SK-MEL-5 (cell line): ENCODE measurements at places on chromosomes 12 and 14. TPM values are rescaled to one million over a fixed set of nuclear protein-coding genes. Genes with fewer than 3 reads are reported as not detected.

DNA sequence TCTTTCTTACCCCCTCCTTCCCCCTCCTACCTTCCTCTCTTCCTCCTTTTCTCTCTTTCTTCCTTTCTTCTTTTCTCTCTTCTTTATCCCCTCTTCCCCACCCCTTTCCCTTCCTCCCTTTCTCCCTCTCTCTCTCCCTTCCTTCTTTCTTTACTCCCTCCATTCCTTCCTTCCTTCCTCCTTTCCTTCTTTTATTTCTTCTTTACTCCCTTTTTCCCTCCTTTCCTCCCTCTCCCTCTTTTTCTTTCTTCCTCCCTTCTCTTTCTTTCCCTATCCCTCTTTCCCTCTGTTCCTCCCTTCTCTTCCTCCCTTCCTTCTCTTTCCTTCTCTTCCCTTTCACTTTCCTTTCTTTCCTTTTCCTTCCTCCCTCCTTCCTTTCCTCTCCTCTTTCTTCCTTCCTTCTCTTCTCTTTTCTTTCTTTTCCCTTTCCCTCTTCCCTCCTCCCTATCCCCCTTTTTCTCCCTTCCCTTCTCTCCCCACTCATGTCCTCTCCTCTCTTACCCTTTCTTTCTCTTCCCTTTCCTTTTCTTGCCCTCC, 302.3 kb upstream of the TBX3 start:
- DNase-seq: no peak

DNA sequence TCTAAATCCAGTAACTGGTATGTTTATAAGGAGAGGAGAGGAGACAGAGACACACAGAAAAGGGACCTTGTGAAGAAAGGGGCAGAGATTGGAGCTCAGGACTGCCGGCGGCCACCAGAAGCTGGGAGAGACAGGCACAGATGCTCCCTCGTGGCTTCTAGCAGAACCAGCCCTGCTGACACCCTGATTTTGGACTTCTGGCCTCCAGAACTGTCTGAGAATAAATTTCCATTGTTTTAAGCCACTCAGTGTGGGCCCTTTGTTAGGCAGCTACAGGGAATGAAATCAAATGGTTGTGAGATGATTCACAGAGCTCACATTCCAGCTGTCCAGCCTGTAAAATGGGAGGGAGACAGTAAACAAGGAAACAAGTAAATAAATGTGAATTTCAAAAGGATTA, 47.6 kb downstream of the TMEM132C start:
- DNase-seq: no peak

DNA sequence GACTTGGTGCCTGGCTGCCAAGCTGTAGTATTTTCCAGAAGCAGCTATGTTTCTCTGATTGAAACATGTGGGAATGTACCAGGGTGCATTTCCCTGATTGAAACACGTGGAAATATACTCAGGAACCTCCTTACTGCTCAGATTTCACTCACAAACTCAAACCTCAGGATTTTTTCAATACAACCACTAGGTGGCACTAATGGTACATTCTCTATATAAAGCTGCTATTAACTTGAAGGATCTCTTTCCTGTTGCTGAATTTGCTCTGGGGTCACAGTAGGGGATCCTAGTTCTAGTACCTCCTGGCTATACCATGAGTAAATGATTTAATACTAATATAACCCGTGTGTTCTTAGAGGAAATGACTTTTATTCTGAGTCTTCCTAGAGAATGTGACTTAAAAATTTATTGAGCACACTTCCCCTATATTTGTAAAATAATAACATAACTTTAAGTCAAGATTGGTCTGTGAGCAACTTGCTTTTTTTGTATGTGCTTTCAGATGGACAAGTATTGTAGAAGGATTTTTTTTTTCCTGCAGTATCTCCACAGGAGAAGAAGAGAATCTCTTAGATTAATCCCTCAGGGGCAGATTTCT, 173.8 kb upstream of the MIS18BP1 start:
- peak; percentile 77 for DNase-seq

DNA sequence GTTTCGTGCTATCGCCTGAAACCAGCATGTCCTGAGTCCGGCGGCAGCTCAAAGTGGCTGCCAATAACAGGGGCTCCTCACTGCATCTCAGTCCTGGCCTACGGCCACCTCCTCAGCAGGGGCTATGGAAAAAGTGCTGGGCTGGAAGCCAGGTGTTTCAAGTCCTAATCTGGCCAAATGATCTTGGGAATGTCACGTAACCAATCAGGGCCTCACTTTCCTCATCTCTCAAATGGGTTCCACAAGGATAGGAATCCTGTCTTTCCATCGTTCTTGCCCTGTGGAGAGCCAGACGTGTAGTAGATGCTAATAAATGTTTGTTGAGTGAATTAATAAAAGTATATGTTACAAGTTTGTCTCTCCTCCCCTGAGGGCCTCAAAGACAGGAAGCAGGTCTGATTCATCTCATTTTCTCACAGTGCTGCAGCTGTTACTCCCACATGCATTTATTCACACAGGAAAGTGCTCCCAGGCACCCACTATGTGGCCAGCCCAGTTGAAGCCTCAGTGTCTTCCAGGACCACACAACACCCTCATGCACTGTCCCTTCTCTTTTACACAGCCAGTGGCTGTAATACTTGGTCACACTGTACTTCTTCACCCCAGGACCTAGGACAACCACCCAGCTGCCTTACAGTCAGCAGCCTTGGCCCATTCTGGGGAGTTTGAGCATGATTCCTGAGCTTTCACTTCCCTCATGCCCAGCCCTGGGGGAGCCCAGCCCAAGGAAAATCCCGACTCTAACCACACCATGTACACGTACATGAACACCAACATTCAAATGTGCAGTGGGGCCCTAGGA, 5.0 kb downstream of the CMKLR1 start:
- no peak for DNase-seq

Gene AQP2
- total RNA-seq: not detected in 2 replicates

DNA sequence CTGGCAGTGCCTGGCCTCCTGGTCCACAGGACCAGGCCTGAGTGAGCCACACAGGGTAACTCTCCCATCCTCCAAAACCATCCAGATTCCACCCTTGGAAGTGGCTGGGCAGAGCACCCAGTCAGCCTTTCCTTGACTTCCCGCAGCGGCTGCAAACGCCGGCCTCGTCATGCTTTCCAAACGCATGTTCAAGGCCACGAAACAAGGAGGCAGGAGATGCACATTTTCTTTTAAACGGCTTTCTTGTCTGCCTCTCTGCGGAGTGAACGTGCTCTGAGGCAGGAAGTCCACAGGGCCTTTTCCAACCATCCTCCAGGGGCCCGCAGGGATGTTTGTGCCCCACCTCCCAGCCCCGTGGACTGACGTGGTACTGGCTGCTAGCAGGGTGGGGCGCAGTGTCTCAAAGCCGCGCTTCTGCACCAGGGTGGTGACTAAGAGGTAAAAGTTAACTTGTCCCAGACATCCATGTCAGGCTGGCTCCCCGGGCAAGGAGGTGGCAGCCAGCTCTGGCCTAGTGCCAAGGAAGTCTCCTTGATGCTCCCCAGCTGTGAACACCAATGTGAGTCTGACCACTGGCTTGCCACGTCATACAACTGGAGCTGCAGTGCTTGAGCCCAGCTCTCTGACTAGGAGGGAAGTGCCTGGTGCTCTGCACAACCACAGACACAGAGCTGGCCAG, 45.0 kb downstream of the KCNA5 start:
- DNase-seq: no peak

Gene C12orf54
- not detected in 2 replicates for total RNA-seq

GRCh38 chr12:128323145-128323920, 56.4 kb downstream of the TMEM132C start:
- DNase-seq: no peak

Gene ENDOU
- not detected in 2 replicates for total RNA-seq

DNA sequence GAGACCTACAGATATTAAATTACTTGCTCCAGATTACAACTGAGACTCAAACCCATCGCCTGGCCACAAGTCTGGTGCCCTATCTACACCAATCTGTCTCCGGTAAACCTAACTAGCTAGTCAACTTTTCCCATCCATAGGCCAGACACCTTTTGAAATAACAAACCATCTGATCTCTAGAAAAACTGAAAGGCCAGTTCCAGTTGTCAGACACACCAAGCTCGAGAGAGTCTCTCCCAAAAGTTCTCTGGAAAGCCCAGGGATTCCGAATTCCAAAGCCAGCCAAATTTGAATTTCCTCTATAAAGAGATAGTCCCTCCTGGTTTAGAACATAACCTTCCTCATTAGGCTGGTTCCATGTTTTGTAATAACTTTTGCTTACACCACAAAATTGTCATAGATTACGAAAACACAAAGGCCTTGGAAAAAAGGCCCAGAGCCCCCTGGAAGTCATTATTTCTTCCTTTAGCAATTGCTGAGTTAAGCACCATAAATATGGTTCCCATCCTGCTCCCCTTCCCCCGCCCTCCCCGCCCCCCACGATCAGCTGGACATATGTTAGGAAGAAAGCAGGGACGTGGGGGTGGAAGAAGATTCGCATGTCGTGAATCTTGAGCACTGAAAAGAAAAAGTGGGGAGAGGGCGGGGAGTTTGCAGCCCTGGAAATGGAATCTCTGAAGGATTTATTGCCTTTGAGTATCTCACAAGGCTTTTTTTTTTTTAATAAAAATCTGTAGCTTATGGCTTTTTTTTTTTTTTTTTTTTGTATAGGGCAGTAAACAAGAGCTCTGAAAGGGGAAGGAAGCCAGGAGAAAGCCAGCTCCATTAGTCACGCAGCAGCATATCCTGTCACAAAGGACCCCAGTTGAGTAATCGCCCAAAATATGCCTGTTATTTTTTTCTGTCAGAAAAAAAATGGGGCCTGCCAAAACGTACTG, 110.4 kb downstream of the ZFP36L1 start:
- peak; percentile 22 for DNase-seq

DNA sequence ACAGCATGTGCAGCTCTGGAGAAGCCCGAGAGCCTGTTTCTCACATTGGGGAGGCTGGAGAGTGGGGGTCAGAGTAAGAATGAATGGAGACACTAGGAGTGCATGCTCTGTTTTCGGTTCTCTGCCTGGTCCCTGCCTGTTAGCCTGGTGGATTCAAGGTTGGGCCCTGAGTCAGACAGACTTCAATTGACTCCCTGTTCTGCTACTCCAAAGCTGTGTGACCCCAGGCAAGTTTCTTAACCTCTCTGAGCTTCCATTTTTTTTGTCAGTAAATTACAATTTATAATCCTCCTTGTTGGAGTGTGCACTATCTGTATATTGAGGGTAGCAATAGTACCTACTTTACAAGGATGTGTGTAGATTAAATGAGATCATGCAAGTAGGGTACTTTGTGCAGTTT, 102.6 kb upstream of the ESRRB start:
- no peak for DNase-seq

- DNase-seq: no peak
Measured at GRCh38 chr12:108419949-108420348, 80.8 kb upstream of the CMKLR1 start.

GRCh38 chr12:130849561-130850417, 10.7 kb upstream of the STX2 start:
- DNase-seq: no peak

- no peak for DNase-seq
Measured at GRCh38 chr12:121769831-121770301, 23.6 kb downstream of the RHOF start.

GRCh38 chr12:65968359-65968758, 144.1 kb downstream of the HMGA2 start:
- DNase-seq: no peak

- DNase-seq: peak; percentile 97
Measured at GRCh38 chr12:55996715-55997534, at the start of gene SUOX. Gene SUOX (plus strand): TSS chr12:55997276. CDS start chr12:56002222, 4,946 bp downstream.

Gene TSPAN19
- 0.48 and 0.69 TPM in 2 replicates for total RNA-seq

DNA sequence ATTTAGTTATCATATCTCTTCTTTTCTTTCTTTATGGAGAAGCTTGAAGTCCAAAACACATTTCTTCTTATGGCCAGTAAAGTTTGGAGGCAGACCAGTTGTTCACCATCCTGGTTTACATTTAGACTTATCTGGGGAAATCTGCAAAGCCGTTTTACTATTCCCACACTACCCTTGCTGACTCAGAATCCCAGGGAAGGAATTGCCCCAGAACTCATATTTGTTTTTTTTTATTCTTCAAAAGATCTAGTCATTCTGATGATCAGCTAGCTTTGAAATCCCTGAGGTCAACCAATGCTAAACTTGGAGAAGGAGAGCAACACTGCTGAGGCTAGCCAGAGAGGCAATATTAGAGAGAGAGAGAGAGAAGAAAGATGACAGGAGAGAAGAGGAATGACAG, 12.3 kb upstream of the LMO3 start:
- DNase-seq: no peak

- no peak for DNase-seq
Measured at GRCh38 chr12:94208622-94208966, 60.2 kb downstream of the PLXNC1 start.

DNA sequence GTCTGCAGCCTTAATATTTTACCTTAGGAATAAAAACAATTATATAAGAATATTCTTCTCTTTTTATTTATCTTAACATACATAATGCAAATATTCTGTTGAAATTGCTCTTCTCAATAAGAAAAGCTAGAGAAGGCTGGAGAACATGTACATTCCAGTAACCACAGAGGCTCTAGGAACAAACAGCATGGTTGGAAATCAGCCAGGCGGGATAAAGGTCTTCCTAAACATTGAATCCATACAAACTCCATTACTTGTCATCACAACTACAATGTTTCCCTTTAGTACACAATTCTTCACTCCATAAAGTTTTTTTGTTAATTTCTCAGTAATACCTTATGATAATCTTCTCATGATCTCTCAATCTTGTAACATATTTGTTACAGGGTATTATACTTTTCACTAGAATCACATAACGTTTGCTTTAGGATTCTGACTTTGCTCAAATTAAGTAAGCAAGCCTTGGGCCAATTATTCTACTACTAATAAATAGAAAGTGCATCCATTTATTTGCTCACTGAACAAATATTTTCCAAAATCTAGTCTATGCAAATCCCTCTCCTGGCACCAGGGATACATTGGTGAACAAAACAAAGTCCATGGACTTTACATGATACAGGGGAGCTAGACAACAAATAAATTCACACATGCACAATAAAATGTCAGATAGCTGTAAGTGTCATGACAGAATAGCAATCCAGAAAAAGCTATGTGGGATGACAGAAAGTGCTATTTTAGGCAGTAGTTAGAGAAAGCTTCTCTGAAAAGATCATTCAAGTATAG, 237.5 kb upstream of the TMTC1 start:
- DNase-seq: no peak

Gene EID3
- 2.1 and 3.0 TPM in 2 replicates for total RNA-seq

DNA sequence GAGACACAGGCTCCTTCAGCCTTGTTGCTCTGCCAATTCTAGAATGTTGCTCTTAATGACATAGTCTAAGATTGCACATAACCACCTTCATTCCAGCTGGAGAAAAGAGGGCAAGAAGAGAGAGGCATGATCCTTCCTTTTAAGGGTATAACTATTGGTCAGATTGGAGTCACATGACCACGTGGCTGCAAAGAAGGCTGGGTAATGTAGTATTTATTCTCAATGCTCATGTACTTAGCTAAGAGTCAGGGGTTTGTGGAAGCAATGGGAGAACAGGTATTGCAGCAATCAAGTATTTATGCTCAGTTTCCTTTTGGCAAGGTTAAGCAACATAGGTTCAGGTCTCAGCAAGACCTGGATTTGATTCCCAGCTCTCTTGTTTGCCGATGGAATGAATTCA, 298.8 kb upstream of the TBX3 start:
- DNase-seq: peak; percentile 29
